ENCODE measurements at places on chromosomes 11 and 22.
A peak's percentile ranks its signal among the peaks of the same experiment; 100 is the strongest.

DNA sequence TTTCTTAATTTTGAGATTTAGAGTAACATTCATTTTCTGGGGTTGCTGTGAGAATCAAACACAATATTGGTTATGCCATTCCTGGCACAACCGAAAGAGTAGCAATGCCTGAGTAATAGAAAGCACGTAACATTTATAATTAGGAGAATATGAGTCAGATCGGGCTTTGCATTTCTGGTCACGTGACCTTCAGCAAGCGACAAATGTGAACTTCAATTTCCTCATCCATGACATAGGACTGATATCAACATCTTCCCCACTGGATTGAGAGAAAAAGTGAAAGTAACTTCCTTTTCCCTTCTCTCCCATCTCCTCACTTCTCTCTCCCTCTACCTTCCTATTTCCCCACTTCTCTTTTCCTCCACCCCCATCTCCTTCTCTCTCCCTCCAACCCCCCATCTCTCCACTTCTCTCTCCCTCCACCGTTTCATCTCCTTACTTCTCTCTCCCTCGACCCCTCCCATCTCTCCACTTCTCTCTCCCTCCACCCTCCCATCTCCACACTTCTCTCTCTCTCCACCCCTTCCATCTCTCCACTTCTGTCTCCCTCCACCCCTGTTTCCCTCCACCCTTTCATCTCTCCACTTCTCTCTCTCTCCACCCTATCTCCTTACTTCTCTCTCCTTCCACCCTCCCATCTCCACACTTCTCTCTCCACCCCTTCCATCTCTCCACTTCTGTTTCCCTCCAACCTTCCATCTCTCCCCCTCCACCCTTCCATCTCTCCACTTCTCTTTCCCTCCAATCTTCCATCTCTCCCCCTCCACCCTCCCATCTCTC lies 33.5 kb upstream of the CAT start:
- peak; percentile 58 for DNase-seq

GRCh38 chr11:73451896-73452295 lies 75.7 kb downstream of the RELT start:
- DNase-seq, result no peak

DNA sequence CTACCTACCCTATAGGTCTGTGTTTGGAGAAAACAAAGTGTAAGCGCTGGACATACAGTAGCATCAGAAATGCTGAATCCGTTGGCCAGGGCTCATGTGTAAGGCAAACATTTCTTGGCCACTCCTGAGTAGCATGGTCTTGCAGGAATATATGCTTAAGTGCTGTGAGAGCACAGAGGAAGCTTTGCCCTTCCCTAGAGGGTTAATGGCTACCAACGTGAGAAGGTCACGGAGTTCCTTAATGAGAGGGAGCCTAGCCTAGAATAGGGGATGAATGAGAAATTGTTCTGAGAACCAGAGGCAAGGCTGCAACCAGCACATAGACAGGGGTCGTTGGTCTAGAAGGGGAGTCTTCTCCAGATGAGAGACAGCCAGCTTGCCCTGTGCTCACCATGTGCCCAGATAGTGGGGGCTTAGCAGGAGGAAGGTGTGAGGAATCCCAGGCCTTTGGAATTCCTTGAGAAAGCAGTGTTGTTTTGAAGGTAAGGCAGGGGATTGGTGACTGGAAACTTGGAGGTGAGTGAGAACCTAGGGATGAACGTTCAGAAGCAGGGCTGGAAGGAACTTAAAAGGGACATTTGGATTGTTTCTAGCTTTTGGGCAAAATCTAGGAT lies 29.5 kb downstream of the RCOR2 start:
- DNase-seq, result no peak

- no peak for DNase-seq
Observed at GRCh38 chr11:70667767-70668166, 269.4 kb downstream of the CTTN start.

- no peak for DNase-seq
Observed at GRCh38 chr11:78033040-78033439, 10.0 kb upstream of the KCTD14 start.

GRCh38 chr11:117097389-117098268 lies 599 bp downstream of the SIK3 start:
- peak; percentile 31 for DNase-seq

GRCh38 chr11:122159173-122159721 lies 43.2 kb upstream of the BLID start:
- no peak for DNase-seq

DNA sequence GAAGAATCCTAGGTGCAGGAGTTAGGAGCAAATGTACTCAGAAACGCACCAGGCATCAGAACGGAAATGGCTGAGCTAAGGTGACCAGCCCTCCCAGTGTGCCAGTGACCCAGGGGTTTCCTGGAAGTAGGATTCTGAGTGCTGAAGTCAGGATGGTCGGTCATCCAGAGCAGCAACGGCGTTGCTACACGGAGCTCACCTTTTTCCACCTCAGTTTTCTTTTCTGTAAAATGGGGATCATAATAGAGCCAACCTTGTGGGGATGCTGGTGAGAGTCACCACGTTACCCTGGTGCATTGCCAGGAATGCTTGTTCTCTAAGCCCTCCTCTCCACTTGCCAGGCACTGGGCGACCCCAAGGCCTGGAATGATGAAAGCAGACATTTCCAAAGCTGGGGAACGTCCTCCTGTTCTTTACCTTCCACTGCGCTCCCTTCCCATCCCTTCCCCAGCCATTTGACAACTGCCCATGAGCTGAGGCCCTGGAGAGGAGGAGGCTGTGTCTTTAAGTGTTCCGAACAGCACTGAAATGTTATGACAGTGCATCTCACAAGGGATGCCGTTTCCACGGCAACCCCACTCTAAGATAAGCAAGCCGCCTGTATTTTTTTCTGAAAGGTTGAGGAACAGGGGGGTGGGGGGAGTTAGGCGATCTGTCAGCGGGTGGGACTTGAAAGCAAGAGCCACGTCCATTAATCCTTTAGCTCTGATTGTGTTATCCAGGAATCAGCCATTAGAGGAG lies 66.8 kb downstream of the TSPAN18 start:
- no peak for DNase-seq

GRCh38 chr22:44595841-44596341 lies 97.9 kb upstream of the RTL6 start:
- DNase-seq, result no peak

GRCh38 chr11:34654483-34655334 lies 33.8 kb downstream of the EHF start:
- DNase-seq, result no peak

GRCh38 chr22:42549331-42550060 lies 4.3 kb upstream of the SERHL2 start:
- no peak for DNase-seq

DNA sequence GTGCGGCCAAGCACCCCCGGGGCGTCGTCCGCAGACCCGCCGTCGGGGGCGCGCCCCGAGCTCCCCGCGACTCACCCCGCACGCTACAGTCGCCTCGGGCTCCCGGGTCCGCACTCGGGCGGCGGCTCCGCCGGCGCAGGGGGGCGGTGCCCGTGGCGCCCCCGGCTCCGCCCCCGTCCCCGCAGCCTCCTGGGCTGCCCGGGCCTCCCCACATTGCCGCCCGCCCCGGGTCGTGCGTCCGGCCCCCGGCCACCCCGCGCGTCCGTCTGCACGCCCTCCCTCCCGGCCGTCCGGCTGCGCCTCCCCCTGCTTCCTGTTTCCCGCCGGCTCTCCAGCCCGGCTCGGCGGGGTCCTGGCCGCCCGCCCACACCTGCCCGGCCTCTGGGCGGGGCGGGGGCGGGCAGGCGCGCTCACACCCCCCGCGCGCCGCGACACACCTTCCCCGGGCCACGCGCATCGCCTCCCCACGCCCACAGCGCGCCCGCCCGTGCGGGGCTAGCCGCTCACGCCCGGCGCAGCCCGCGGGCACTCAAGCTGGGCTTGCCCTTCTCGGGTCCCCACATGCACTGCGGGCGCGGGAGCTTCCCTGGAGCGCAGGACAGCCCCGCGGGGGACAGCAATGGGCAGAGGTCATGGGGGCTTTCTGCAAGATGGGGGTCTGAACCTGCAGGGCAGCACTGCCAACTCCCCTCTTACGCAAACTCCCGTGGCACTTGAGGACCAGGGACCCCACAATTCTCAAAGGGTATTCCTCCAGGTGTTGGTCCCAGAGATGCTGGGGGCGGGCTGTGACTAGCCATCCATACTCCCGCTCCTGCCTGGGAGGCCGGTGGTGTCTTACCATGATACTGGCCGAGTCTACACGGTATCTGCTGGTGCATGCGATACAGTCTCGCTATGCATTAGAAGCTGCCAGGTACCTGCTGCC lies at the start of gene CARD10:
CARD10 (minus strand) TSS at position 148 of the 928 bp plus-strand sequence. CDS start 215 bp downstream, outside the sequence.
- DNase-seq, result no peak
